ENCODE measurements at places on chromosomes 2 and 18. TPM values are rescaled to one million over a fixed set of nuclear protein-coding genes. Genes with fewer than 3 reads are reported as not detected.

PROC gene
- total RNA-seq = not detected

EVA1A gene
- total RNA-seq = 73.2 TPM

AFF3 gene
- 5.7 TPM for total RNA-seq

GPAT2 gene
- 0.06 TPM for total RNA-seq

TUBA4B gene
- total RNA-seq = not detected

TM4SF20 gene
- not detected for total RNA-seq

QPCT gene
- 42.6 TPM for total RNA-seq

LYG1 gene
- not detected for total RNA-seq

Data from Daoy (cell line).